Choroid plexus epithelial cell (primary cell): ENCODE measurements at places on chromosomes 3 and 15.
A peak's percentile ranks its signal among the peaks of the same experiment; 100 is the strongest.

DNA sequence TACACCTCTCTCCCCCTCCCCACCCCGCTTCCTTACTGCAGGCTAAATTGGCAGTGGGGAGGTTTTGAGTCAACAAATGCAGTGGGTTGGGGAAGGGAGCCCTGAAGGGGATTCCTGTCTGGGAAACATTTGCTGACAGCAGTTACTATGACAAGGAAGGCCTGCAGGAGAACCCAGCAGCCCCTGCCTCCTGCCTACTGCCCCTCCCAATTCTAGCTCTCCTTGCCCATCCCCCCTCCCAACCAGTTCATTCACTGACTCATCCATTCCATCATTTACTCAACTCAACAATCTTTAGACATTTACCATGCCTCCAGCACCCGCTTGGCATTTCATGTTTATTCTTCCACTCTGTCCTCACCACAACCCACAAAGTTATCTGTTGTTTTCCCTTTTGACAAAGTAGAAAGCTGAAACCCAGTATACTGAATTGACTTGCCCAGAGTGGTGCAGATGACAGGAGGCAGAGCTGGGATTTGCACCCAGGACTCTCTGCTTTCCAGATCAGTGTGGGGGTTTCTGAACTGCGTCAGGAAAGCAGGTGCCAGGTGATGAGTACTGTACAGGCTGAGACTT, 75.0 kb downstream of the MAGEF1 start:
- DNase-seq, result peak; percentile 65

GRCh38 chr3:184748219-184749135, 36.6 kb upstream of the MAGEF1 start:
- peak; percentile 23 for DNase-seq

DNA sequence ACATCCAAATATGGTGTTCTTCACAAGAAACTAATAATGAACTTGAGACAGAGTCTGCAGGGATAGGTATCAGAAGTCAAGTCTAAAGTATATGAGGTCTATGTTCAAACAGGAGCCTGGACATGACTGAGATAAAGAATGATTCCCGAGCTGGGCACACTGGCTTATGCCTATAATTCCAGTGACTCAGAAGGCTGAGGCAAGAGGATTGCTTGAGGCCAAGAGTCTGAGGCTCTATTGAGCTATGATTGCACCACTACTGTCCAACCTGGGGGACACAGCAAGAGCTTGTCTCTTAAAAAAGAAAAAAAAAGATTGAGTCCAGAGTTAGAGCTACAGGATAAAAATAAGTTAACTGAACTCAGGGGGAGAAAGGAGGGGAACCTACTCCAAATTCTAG, 246.5 kb downstream of the LRRN1 start:
- DNase-seq, result no peak

DNA sequence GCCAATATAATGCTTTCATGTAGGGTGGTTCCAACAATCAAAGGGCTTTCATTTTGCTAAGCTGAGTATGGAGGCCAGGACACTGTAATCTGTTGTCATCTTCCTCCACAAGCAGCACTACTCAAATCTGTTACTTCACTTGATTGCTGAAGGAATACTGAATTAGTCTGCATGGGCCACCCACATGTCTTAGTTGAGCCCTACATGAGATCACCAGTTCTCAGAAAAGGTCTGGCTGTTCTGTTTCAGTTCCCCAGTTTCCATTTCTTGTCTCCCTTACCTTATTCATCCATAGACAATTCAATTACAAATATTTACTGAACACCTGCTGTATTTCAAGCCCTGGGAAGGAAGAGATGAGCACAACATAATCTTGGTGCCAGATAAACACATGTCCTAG, 119.2 kb downstream of the FHIT start:
- DNase-seq, result no peak

DNA sequence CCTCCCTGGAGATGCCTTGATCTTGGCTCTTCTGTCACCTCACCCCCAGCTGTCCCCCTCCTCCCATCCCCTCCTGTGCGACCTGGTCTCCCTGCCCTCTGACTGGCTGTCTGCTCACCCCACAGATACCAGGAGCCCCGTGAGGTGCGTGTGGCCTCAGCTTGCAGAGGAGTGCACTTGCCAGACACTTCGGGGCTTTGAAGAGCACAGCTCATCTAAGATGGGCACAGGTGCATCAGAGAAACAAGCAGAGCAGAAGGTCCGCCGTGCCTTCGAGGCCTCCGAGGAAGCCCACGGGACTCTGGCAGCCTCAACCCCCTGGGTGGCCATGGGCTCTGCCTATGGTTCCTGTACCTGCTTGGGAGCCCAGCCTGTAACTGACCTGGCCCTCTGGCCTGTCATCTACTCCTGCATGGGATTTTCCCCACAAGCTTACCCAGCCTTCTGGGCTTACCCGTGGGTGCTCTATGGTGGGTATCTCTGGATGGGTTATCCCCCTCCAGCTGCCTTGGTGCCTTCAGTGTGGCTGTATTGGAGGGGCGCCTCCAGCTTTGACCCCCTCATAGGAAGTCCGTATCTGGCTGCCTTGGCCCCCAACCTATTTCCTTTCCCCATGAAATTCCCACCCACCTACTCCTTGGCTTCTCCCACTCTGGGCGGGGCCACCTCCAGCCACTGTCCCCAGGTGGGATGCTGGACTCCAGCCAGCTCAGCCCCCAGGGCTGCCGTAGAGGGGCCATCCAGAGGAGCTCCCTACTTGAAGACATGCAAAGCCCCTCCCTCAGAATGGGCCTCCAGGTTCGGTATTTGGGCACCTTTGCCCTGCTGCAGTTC, 3.8 kb downstream of the PRR23E start:
- no peak for DNase-seq

DNA sequence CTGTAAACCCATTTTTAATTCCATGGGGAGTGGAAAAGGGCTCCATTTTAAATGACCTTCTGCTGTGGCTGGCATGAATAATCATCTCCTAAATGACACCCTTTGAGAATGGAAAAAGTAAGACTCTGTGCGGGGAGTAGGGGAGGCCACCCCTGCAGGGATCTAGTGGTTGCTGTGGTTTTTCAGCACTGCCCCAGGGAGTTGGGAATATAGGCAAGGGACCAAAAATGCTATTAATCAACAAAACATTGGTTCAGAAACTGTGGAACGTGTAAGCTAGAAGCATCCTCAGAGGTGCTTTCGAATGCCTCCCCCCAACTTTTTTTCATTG, 30.1 kb upstream of the ADAMTS7 start:
- DNase-seq, result no peak

- no peak for DNase-seq
Observed at GRCh38 chr3:140553591-140553990, 124.3 kb upstream of the TRIM42 start.

- peak; percentile 54 for DNase-seq
Observed at GRCh38 chr3:101842245-101842934, 6.9 kb upstream of the NFKBIZ start.

- DNase-seq, result peak; percentile 99
Observed at GRCh38 chr3:25427942-25428788, at the start of gene RARB. TSS of gene RARB (plus strand) at chr3:25428263. CDS start at chr3:25428732, 469 bp downstream.

GRCh38 chr3:152350776-152351175, 82.0 kb downstream of the MBNL1 start:
- no peak for DNase-seq

GRCh38 chr3:156424758-156425157, 130.2 kb downstream of the SSR3 start:
- DNase-seq, result no peak

DNA sequence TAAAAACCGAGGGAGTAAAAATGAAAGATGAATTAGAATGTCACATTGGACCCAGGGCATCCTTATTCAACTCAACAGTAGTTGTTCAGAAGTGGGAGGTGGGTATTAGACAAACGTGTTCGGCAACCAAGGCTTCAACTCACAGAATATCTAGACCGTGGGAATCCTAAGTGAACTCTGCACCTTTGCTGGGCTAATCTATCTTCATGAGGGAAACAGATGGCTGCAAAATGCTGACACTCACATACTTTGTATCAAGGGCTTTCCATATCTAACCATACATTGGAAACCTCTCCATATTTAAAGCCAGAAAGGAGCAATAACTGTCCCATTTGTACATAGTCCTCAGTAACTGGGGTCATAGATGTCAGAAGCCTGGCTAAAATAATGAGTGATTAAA, 20.9 kb downstream of the PLSCR1 start:
- no peak for DNase-seq

- DNase-seq, result no peak
Observed at GRCh38 chr3:168813225-168813802, 717.6 kb upstream of the GOLIM4 start.

- peak; percentile 83 for DNase-seq
Observed at GRCh38 chr3:115825046-115825445, 201.7 kb downstream of the GAP43 start.

DNA sequence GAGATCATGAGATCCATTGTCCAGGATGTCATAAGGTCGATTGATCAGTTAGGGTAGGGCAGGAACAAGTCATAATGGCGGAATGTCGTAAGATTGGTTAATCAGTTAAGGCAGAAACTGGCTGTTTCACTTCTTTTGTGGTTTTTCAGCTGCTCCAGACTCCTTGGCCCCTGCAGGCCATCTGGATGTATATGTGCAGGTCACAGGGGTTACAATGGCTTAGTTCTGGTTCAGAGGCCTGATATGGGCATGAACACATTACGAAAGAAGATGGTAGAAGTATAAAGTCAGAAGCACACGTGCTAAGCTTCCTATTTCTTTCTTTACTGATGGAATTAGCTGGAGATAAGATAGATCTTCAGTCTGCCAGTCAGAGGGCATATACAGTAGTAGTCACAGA, 315.4 kb upstream of the LRRC3B start:
- no peak for DNase-seq

- DNase-seq, result no peak
Observed at GRCh38 chr3:187799942-187800641, 54.8 kb upstream of the BCL6 start.

DNA sequence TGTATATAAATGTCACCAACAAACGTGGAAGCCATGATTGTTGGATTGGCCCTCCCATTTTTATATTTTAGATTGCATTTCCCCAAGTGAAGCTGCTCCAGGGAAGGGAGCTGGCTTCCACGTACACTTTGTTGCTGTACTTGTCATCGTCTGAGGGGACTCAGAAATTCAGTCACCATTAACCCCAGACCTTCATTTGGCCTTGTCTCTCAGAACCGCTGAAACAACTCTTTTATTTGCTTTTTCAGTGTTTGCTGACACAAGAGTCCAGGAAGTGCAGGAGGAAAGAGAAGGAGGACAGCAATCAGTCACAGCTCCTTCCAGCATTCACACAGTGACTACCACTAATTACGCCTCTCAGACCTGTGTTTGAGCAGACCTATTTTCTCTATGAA, 276.5 kb downstream of the TBL1XR1 start:
- no peak for DNase-seq

DNA sequence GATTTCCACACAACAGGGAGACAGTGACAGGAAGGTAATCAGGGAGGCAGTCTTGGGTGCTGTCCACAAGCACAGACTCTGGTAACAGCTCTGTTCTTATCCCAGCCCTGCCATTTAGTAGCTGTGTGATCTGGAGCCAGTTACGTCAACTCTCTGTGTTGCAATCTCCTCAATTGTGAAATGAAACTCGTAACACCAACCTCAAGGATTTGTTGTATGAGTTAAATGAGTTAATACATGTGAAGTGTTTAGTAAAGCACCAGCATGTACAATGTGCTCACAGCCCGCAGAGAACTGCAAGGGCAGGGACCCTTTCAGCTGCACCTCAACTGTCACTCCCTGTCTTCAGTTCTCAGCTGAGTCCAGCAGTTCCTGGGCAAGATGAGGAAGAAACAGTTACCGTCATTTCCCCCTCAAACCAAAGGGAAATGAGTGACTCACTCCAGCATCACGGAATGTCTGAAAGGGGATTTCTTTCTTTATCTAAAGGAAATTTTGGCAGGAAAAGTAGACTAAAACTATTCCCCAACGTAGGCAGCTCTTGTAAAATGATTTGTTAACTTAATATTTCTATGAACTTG, 39.9 kb upstream of the MB21D2 start:
- DNase-seq, result peak; percentile 97

- DNase-seq, result no peak
Observed at GRCh38 chr3:17340693-17341092, 401.7 kb downstream of the TBC1D5 start.

GRCh38 chr3:9022305-9023225, 59.3 kb upstream of the RAD18 start:
- DNase-seq, result no peak

DNA sequence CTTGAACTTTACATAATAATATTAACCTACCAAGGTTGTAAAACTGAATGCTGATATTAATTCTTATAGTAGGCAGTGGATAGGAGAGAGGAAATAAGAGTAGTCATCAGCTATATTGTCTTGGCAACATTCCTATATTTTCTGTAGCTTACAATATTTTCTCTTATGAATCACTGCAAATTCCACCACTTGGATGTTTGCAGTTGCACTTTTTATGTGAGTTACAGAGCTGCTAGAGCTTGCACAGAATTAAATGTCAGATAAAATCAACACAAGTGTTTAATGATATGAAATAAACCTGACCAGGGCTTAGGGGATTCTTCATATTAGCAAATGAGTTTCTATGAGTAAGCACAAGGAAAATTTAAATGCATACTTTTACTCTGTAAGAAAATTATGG, 1710.1 kb downstream of the SI start:
- DNase-seq, result peak; percentile 31

DNA sequence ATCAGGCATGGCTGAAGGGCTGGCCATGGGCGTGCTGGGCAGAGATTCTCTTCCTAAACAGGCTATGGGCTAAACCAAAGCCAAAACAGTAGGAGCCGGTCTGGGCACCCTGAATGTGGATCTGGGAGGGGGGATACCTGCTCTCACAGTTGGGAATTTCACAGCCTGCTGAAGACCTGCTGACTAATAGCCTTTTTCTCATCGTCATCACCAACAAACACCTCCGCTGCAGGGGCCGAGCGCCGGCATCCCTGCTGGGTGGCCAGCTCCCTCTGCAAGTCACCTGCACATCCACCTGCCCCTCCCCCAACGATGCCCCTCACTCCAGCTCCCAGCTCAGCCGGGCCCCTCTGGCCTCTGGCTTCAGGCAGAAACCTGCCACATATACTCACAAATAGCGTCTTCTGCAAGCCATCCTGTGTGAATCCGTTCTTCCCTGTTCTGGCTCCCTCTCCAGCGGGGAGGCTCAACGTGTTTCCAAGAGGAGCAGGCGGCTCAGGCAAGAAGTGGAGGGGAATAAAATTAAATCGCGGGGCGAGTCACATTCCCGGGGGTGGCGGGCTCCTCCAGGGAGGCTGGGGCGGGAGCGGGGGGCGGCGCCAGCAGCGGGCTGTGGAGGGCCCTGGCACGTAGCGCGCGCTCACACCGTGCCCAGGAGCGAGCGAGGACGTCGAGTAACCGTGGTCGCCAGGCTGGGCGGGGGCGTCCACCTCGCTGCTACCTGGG, 466 bp downstream of the IQSEC1 start:
- no peak for DNase-seq

- no peak for DNase-seq
Observed at GRCh38 chr15:79919090-79919748, 22.4 kb upstream of the MTHFS start.

- DNase-seq, result no peak
Observed at GRCh38 chr15:71601038-71601834, 209.1 kb upstream of the NR2E3 start.
